ENCODE measurements at places on chromosomes 3 and 15.

DNA sequence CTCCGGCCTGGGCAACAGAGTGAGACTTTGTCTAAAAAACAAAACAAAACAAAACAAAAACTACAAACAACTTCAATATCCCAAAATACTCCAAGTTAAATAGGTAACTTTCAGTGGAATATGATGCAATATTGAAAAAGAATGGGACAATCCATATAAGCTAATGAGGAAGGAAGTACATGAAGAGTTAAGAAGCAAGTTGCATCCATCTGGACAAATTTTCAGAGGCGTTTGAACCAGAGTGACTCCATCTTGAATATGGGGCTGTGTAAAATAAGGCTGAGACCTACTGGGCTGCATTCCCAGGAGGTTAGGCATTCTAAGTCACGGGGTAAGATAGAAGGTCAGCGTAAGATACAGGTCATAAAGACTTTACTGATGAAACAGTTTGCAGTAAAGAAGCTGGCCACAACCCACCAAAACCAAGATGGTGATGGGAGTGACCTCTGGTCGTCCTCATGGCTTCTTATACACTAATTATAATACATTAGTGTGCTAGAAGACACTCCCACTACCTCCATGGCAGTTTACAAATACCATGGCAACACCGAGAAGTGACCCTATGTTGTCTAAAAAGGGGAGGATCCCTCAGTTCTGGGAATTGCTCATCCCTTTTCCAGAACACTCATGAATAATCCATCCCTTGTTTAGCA lies 58.1 kb upstream of the LCTL start:
- no peak for DNase-seq

GRCh38 chr3:197511853-197512635 lies 43.7 kb downstream of the BDH1 start:
- no peak for DNase-seq

- DNase-seq = no peak
These were observed 82.0 kb downstream of the ZIC4 start for GRCh38 chr3:147324356-147324755.

DNA sequence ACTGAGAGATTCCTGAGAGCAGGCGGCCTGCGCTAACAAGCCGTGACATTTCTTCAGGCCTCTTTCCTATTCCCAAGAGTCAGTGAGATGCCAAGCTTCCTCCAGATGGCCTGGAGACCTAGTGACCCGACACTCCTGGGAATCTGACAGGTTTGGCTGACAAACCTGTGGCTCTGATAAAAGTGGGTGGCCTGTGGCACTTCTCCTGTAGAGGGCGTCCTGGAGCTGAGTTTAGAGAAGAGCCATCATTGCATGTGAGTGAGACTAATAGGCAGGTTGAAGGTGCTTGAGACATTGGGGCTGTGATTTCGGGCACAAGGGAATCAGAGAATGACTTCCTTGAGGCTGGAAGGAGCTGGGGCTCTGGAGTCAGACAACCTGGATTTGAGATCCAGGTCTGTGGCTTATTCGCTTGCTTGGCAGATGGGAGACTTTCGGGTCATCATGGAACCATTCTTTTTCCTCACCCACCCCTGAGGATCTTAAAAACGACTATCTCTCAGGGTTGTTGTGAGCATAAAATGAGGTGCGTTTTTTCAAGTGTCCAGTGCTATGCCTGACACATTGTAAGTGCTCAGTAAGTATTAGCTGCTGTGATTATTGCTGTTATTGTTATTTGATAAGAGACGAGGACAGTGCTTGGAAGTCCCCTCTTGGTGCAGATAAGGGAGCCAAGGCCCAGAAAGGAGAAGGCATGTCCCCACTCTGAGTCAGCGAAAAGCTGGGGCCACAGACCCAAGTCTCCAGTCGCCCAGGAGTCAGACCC lies 77.2 kb downstream of the SCN10A start:
- no peak for DNase-seq

- DNase-seq = no peak
These were observed 305.6 kb upstream of the STT3B start for GRCh38 chr3:31227131-31227562.

GRCh38 chr3:156211583-156211982 lies 91.2 kb downstream of the KCNAB1 start:
- DNase-seq = no peak

GRCh38 chr3:69288161-69288895 lies 97.6 kb downstream of the FRMD4B start:
- DNase-seq = no peak

GRCh38 chr15:86608461-86609205 lies 529.0 kb downstream of the AGBL1 start:
- DNase-seq = no peak

- no peak for DNase-seq
These were observed 464 bp downstream of the GABRG3 start for GRCh38 chr15:26971271-26972018.

- DNase-seq = no peak
These were observed 12.5 kb downstream of the ZPLD1 start for GRCh38 chr3:102447272-102447671.

DNA sequence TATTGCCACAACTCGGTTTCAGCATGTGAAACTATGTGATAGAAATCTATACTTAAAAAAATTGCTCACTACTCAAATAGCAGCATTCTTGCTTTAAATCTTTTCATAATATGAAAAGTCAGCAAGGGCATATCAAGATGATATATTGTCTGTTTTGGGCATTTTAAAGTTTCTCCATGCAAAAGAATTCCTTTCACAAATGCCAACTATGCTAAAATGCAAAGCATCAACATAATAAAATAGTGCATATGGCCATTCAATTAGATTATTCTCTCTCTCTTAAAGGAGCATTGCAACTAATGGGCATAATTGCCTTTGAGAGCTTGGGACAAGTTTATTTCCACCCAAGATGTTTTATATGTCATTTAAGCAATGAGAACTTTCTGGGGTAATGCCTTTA lies 475.1 kb downstream of the ZPLD1 start:
- no peak for DNase-seq

DNA sequence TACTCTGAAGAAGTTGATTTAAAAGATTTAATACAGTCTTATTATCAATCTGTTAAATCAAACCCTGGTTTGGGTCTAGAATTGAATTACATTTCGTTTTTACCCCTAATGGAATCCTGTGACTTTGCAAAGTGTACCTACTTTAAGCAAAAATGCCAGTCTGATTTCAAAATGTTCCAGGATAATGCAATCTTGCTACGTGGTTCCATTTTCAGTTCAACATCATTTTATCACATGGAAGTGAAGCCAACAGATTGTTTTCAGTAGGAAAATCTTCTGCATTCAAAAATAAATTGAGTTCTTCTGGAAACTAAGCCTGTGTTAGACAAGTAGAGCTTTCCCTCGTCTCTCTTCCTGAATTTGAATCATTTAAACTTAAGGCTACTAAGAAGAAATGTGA lies 356.4 kb downstream of the CHST2 start:
- DNase-seq = no peak

DNA sequence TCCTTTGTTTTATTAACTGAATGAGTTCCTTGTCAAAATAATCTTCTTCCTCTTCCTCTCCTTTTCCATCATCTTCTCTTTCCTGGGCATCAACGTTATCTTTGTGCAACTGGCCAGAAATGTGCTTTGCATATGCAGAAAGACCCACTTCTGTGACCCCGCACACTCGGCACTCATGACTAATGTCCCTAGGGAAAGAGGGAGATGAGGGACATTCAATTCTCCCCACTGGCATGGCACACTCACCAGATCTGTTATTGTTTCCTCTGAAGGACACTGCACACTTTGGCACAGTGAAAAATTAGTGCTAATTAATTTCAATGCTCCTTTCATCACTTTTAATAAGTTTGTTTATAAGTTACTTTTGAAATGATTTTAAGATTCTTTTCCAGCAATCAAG lies 34.0 kb downstream of the ZNF106 start:
- DNase-seq = no peak

DNA sequence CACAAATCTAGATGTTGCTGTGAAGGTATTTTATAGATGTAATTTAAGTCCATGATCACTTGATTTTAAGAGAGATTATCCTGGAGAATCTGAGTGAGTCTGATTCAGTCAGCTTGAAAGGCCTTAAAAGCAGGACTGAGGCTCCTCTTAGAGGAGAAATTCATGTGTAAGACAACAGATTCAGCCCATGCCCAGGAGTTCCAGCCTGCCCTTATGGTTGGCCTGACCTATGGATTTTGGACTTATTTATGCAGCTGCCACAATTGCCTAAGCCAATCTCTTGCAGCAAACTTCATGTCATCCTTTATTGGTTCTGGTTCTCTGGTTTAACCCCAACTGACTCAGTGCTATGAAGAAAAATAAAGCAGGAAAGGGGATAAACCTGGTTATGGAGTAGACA lies 296.5 kb upstream of the RASGRP1 start:
- DNase-seq = no peak

DNA sequence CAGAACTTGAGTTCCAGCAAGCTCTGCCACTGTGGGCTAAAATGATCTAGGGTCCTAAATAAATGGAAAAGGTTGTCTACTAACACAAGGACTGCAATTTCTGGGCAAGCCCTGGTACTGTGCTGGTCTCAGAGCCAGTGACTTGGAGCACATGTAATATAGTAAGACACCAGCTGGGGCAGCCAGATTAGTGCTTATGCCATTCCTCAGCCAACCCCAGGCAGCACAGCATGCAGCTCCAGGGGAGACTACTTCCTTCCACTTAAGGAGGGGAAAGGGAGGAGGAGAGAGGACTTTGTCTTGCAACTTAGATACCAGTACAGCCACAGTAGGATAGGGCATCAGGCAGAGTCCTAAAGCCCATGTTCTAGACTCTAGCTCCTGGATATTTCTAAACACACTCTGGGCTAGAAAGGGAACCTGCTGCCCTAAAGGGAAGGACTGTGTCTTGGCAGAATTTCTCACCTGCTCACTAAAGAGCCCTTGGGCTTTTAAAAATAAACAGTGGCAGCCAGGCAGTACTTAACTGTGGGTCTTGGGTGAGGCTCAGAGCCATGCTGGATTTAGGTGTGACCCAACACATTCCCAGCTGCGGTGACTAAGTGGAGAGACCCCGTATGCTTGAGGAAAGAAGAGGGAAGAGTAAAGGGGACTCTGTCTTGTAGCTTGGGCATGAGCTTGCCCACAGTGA lies 223.7 kb upstream of the BCHE start:
- no peak for DNase-seq
